ENCODE measurements at places on chromosomes 2 and 18. TPM values are rescaled to one million over a fixed set of nuclear protein-coding genes. Genes with fewer than 3 reads are reported as not detected.

The MYO1B gene
- total RNA-seq = 246 TPM

The GALR1 gene
- total RNA-seq = not detected

The C2orf92 gene
- total RNA-seq = 2.5 TPM

DNA sequence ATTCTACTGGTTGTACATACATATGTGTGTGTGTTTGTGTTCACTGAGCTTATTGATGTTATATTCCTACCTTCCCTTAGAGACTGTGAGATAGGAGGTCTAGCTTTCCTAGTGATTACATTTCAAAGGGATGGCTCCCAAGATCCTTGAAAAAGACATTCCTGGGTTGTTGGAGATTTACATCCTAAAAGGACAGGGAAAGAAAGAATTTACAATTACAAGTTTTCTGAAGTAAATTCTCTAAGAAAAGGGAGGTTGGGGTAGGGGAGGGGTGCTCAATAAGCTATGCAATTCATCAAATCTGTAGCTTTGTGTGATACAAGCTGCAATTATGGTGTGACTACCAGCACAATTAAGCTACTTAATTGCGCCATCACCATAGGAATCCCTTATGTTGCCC is 284.3 kb downstream of the NUP35 start:
- no peak for DNase-seq
